ENCODE measurements at places on chromosomes 6 and 20.

DNA sequence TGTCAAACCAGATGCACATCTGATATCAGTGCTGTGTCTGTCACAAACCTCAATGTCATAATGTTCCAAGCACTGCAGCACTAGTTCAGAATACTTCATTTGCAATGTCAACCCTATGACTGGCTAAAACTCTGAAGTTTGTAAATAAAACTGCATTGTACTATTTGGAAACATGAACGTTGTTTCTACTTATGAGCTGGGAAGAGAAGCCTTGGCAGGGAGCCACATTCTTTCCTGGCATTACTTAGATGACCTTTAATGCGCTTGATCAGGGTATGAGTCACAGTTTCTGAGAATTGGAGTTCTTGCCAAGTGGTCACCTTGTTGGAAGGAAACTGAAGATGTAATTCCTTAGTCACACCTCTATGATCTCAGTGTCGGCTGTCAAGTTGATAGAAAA is 664.8 kb upstream of the MMS22L start:
- DNase-seq: no peak

- no peak for DNase-seq
These were observed 205.6 kb upstream of the RIN2 start for GRCh38 chr20:19552221-19553180.

DNA sequence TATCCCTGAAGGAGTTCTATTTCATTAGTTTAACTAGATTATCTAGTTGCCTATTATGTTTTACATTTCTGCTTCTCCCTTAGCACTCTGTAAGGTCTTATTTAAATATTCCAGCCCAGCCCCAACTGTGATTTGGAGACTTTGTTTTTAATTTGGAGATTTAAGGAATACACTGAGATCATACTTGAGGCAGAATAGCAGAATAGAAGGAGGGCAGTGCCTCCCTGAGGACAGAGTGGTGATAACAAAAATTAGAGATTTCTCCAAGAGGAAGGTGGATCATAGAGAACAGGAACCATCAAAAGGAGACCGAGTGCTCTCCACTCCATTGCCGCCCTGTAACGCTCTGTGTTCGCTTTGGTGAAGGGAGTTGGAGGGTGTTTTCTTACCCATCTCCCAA is 14.8 kb upstream of the CD164 start:
- no peak for DNase-seq

- no peak for DNase-seq
These were observed 199.8 kb upstream of the POU3F2 start for GRCh38 chr6:98634569-98634968.

- DNase-seq: no peak
These were observed 23.2 kb upstream of the AHI1 start for GRCh38 chr6:135520781-135521180.

GRCh38 chr6:167530951-167531350 is 206.1 kb downstream of the TTLL2 start:
- DNase-seq: no peak

- no peak for DNase-seq
These were observed 207.5 kb downstream of the TINAG start for GRCh38 chr6:54515713-54516112.

DNA sequence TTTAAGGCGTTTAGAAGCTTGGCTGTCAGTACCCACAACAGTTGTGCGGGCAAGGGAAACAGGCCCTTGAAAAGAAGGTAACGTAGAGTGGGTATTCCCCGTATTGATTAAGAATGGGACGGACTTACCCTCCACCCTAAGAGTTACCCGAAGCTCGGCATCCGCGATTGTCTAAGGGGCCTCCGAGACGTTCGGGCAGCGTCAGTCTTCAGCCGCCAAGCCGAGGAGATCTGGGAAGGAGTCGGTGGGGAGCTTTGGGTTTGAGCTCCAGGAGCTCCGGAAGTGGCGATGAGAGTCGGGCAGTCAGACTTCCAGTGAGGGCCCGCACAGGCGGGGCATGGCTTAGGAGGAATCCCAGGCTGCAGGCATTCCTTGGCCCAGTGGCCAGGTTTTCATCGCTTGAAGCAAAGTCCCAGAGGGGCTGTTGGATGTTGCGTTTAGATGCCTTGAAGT is 748.2 kb upstream of the ADGRB3 start:
- no peak for DNase-seq

GRCh38 chr6:66103954-66104353 is 396.9 kb upstream of the EYS start:
- no peak for DNase-seq

GRCh38 chr6:160930547-160931377 is 60.8 kb upstream of the MAP3K4 start:
- DNase-seq: peak; percentile 65

DNA sequence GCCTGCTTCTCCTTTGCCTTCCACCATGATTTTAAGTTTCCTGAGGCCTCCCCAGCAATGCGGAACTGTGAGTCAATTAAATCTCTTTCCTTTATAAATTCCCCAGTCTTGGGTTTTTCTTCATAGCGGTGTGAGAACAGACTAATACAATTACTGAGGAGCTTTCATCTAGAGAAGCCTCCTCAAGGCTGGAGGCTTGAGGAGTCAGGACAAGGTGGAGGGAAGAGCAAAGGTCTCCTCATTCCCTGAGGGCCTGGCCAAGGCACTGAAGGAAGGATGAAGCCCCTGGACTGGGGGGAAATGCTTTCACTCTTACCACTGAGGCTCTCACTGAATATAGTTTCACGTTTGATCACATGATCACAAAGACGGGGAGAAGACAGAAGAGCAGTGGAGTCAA is 118.2 kb downstream of the MAN1A1 start:
- DNase-seq: no peak

GRCh38 chr6:150008588-150008987 is 16.7 kb downstream of the RAET1L start:
- DNase-seq: no peak

DNA sequence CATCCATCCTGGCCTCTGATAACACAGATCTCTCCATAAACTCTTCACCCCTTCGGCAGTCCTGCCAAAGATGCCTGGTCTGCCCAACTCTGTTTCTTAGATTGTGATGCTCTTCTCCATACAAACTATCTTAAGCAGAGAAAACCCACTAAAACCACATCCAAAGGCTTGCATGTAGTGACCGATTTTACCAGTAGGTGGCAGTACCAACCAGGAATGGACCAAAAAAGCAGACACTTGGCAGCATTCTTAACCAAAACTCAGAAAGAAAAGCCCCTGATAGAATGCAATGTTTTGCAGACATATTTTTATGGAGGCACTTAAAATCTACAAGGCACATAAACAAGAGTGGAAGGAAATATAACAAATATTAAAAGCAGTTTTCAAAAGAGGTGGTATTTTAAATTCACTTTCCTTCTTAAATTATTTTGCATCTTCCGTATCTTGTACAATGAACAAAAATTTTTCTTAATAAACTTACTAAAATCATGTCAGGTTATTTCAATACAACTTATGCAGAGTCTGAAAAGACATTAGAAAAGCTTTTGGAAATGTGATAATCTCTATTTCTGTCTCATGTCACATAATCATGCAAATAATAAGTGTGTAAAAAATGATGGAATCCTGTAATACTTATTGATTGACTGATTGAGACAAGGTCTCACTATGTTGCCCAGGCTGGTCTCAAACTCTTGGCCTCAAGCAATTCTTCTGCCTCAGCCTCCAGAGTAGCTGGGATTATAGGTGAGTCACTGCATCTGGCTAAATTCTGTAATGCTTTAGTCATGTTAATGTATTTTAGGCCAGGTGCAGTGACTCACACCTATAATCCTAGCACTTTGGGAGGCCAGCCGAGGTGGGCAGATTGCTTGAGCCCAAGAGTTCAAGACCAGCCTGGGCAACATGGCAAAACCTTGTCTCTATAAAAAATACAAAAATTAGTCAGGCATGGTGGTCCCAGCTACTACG is 29.4 kb downstream of the LRP11 start:
- peak; percentile 54 for DNase-seq

GRCh38 chr6:314377-314776 is 22.1 kb downstream of the DUSP22 start:
- no peak for DNase-seq

DNA sequence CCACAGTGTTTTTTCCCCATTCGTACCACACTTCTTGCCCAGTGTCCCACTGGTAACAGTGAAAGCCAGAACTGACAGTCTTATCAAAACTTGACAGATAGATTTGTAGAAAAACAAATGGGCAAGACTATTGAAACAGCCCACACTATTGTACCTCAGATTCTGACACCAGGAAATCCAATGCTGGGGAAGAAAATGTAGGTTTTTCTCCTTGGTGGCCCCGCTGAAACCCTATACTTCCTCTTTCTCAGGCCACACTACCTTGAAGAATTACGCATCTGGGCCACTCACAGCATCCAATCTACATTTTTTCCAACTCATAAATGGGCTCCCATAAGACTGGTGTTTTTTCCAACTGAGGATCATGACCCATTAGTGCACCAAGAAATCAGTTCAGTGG is 90.9 kb upstream of the HDDC2 start:
- no peak for DNase-seq

GRCh38 chr6:109292420-109292819 is 89.8 kb downstream of the CD164 start:
- no peak for DNase-seq

DNA sequence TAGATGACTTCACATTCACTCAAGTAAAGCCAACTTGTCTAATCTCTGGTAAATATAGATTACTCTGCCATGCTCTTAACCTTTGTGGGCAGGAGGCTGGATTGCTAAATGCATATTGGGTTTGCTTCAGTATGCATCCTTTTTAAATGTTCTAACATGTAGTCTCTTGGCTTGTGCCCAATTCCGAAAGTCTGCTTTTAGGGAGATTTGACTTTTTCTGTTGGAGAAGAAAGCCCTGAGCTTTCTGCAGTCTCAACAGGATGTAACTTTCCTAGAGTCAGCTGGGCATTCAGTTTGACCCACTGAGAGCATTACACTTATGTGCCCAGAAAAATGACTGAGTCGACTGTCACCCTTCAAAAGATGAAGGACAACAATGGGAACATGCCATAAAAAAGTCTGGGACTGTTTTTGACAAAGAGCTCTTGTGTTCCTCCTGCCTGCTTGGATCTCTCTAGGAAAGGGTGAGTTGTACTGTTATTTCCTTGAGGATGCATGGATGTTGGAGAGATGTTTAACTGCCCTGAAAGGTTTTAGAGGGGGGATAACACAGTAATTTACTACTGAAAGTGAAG is 299.4 kb downstream of the ZFAND3 start:
- no peak for DNase-seq

GRCh38 chr6:128135325-128135724 is 234.5 kb upstream of the THEMIS start:
- DNase-seq: no peak

DNA sequence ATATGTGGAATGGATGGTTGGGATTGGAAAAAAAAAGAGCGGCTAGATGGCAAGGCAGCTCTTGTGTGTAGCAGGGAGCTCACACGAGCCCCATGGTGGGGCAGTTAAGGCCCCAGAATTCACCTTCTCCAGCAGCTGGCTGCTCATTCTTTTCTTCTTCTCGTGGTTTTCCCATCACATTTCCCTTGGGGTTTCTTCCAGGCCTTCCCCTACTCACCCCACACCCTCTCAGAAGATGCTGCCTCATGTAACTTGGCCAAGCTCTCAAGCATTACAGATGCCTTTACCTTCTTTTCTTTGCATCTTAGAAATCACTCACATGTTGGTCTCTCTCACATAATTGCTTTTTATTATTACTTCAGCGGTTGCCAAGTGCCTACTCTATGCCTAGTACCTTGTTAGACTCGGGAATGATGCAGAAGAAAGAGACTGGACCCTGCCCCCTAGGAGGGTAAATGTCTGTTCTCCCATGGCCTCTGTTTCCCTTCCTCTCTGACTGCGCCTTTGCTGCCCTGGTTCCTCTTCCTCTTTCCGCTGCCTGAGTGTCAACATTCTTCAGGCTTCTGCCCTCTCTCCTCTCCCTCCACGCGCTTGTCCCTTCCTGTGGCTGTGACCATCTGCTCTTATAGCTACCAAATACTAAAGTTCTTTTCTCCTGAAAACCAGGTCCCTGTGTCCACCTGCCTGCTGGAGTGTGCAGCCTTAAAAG is 28.6 kb downstream of the PPARD start:
- peak; percentile 51 for DNase-seq

DNA sequence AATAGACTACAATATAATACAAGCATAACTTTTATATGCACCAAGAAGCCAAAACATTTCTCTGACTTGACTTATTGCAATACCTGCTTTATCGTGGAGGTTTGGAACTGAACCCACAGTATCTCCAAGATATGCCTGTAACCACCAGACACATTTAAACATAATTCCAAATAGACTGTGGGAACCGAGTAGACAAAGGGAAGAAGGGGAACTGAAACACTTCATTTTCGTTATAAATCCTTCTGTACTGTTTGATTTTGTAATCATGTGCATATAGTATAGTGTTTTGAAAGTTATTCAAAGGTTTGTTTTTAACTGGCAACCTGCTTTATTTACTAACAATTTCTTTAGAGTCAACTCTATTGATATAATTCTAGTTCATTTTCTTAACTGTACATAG is 154.9 kb upstream of the BEND6 start:
- DNase-seq: no peak

DNA sequence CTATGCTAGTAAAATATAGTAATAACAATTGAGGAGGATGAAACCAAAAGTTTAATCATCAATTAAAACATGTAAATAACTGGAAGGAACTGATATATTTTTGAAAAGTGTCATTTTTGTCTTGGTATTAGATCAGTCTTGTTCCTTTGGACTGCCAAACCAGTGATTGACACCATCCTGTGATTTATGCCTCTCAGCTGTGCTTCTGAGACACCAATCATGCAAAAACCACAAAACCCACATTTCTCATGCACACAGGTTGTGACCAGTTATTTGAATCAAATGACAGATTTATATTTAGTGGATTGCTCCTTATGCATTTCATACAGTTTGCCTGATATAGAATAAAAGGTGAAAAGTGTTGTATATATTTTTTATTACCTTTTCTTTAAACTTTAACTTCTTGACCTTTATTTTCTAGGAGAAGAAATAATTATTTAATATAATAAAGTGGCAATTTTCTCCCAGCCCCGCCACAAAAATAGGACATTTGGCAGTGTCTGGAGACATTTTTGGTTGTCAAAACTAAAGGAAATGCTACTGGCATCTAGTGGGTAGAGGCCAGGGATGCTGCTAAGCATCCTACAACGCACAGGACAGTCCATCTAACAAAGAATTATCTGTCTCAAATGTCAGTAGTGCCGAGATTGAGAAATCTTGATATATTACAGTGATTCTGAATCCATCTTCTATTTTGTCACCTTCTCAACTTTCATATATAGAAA is 383.6 kb downstream of the BCKDHB start:
- no peak for DNase-seq

GRCh38 chr6:56278171-56278591 is 30.8 kb upstream of the COL21A1 start:
- no peak for DNase-seq

- no peak for DNase-seq
These were observed 835.4 kb downstream of the MAFB start for GRCh38 chr20:39853636-39854035.

GRCh38 chr20:18003897-18004296 is 35.1 kb downstream of the MGME1 start:
- DNase-seq: no peak

- no peak for DNase-seq
These were observed 429.0 kb downstream of the UTRN start for GRCh38 chr6:144714021-144714712.

GRCh38 chr20:38844963-38845362 is 39.5 kb downstream of the PPP1R16B start:
- no peak for DNase-seq

- no peak for DNase-seq
These were observed 51.5 kb upstream of the EPB41L1 start for GRCh38 chr20:36102809-36103596.

GRCh38 chr6:54776891-54777290 is 69.7 kb upstream of the FAM83B start:
- DNase-seq: no peak

- no peak for DNase-seq
These were observed 184.7 kb upstream of the PRSS16 start for GRCh38 chr6:27062755-27063154.

GRCh38 chr6:63525186-63525878 is 46.9 kb upstream of the LOC128125822 start:
- DNase-seq: no peak

All from germinal center (tissue), 1 donor.